ENCODE measurements at places on chromosomes 5 and 9. TPM values are rescaled to one million over a fixed set of nuclear protein-coding genes. Genes with fewer than 3 reads are reported as not detected.

- no peak for DNase-seq
Measured at GRCh38 chr9:76576344-76576743, 117.4 kb downstream of the GCNT1 start.

DNA sequence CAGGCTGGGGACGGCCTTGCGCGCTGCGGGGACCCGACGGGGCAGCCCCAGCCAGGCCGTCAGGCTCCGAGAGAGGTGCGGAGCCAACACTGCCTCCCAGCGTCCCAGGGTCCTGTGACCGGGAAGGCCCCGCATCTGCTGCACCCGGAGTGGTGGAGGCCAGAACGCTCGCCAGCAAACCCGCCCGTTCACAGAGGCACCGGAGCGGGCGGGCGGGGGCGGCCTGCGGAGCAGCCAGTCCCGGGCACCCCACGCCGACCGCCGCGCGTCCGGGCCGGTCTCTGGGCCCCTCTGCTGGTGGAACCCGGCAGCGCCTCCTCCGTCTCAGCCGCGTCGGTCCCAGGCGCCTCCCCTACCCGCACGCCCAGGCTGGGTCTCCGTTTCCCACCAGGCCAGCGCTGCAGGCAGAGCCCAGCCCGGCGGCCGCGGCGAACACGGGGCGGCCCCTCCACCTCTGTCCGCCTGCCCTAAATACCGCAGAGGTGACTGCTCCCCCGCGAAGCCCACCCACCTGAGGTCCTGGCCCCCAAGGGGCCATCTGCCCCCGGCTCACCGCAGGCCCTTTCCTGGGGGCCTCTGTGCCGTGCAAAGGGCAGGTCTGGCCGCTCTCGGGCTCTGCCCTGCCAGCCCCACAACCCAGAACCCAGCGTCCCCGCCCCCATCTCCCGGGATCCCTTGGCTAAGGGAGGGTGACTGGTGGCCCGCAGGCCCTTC lies 15.9 kb downstream of the EXD3 start:
- peak; percentile 85 for DNase-seq

DNA sequence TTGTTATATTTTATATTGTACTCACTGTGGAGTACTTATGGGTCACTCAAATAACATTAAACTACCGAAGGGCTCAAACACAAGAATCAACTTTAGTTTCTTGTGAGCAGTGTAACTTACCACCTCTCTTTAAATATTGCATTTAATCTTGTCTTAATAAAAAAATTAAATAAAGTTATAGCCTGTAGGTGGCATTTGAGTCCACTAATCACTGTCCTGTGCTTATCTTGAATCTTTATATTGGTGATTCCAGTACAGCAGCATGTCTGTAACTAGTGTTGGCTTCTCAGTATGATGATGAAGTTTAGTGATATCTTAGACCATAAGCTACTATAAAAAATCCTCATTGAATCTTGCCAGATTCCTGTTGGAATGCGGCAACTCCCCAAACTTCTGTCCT lies 313.8 kb downstream of the FAM170A start:
- no peak for DNase-seq

GRCh38 chr9:31005086-31005665 lies 1379.3 kb upstream of the ACO1 start:
- no peak for DNase-seq

SAXO1 gene
- total RNA-seq, result not detected

Measured in left ventricle myocardium superior (tissue), 1 donor.